ENCODE measurements at places on chromosomes 6 and 20. TPM values are rescaled to one million over a fixed set of nuclear protein-coding genes. Genes with fewer than 3 reads are reported as not detected.

Gene SEL1L2
- total RNA-seq = not detected

Gene MYB
- total RNA-seq = 27.7 TPM

- peaks cover 7% of the 10 kb centered on the region for H3K4me1 ChIP-seq
- H3K4me3 ChIP-seq = no peak overlapping the region
- no peak for DNase-seq
- H3K27me3 ChIP-seq = peaks cover 10% of the 10 kb centered on the region
- H3K36me3 ChIP-seq = no peaks in the 10 kb centered on the region
Measured at GRCh38 chr20:46696791-46697279, 7.6 kb upstream of the TP53RK start.

- no peaks in the 10 kb centered on the region for H3K4me1 ChIP-seq
- no peak overlapping the region for H3K4me3 ChIP-seq
- H3K36me3 ChIP-seq = no peaks in the 10 kb centered on the region
- no peak overlapping the region for H3K27ac ChIP-seq
Measured at GRCh38 chr6:80547827-80548226, 441.4 kb downstream of the BCKDHB start.

DNA sequence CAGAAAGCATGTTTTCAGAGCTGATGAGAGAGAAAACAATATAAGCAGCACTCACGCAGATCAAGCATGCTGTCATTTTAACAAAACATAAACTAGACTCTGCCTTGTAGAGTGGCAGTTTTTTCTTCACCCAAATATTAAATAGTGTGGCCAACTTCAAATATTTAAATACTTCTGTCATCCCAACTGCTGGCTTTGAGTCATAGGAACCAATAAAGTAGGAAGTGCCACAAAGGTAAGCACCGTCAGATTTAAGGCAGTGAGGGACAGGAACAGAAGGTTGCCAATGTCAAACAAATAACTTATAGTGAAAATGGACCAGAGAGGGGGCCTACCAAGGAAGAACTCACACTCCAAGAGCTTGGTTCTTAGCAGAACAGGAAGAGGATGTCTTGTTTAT is 222.2 kb downstream of the PKHD1 start:
- no peaks in the 10 kb centered on the region for H3K36me3 ChIP-seq
- no peaks in the 10 kb centered on the region for H3K4me1 ChIP-seq
- DNase-seq = no peak
- no peak overlapping the region for H3K4me3 ChIP-seq

- no peaks in the 10 kb centered on the region for H3K4me1 ChIP-seq
- H3K4me3 ChIP-seq = no peak overlapping the region
- no peak for DNase-seq
- H3K27me3 ChIP-seq = no peaks in the 10 kb centered on the region
Measured at GRCh38 chr6:51562198-51562597, 525.2 kb downstream of the PKHD1 start.

DNA sequence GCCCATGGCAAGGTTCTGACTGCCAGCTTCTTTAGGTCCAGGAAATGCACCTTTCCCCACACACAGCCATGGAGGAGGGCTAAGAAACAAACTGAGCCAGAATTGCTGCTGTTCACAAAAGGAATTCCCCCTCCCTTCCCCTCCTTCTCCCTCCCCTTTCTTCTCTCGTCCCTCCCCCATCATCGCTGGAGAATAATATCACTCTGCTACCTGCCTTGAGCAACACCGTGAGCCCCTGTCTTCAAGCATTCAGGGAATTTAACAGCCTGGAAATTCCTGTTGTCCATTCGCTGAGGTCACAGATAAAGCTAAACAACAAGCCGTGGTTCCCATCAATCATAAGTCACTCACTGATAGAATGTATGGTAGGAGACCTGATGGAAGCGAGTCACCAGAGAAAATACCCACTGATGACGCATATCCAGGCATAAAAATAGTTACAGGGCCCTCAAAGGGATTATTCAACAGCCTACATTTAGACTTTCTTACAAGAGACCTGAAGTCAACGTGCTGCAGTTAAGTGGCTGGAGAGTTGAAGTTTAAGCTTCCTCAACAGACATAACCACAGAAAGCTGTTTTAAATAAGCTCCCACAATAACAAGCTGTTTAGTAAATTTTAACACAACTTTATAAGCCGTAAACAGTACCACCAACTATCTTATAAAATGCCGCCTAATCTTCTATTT is 59.7 kb downstream of the HIVEP2 start:
- DNase-seq = peak; percentile 35
- peak overlapping the region; percentile 93 for H3K27ac ChIP-seq
- peaks cover 71% of the 10 kb centered on the region for H3K4me1 ChIP-seq
- H3K27me3 ChIP-seq = no peaks in the 10 kb centered on the region
- peaks cover 14% of the 10 kb centered on the region for H3K36me3 ChIP-seq
